RCC 7860 (cell line): ENCODE measurements at places on chromosomes 5 and 9.
A peak's percentile ranks its signal among the peaks of the same experiment; 100 is the strongest.

GRCh38 chr5:107796797-107797196, 126.1 kb upstream of the EFNA5 start:
- no peak for DNase-seq

GRCh38 chr5:113218906-113219517, 215.8 kb downstream of the TSSK1B start:
- DNase-seq = no peak

GRCh38 chr9:128882677-128883603, 1.0 kb downstream of the LRRC8A start:
- DNase-seq = no peak

GRCh38 chr9:5608298-5609225, 20.3 kb upstream of the RIC1 start:
- DNase-seq = peak; percentile 8

- DNase-seq = no peak
Observed at GRCh38 chr9:86903734-86904085, 43.6 kb downstream of the GAS1 start.

DNA sequence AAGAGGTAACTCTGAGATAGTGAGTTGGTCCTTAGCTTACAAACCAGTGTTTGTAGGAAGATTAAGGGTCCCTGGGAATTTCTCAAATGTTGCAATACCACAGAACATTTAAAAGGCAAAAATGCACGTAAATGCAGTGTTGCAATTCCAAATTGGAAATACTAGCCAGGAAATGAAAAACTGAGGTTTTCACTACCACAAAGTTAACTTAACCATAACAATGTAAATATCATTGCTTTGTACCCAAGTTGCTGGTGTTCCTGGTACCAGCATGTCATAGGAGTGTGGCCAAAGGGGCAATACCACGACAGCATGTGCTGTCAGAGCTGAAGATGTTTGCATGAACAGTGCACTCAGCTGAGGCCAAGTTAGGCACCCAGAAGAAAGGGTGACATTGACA, 382.9 kb downstream of the GLIS3 start:
- peak; percentile 60 for DNase-seq

DNA sequence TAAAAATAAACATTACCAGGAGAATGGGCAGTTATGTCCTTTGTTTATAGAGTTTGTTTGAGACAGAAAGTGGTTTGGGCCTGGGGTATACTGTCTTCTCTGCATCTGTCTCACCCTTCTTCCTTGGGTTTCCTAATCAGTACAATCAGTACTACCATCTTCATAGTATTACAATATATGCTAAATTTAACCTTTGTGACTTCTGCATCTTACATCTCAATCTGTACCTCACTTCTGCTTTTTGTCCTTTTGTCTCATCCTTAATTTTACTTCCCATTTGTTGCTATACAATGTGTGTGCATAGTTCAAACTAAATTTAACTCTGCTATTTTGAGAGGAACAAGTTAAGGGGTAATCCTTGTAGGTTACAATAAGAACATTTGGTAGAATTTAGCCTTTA, 19.6 kb downstream of the FBXO38 start:
- no peak for DNase-seq

DNA sequence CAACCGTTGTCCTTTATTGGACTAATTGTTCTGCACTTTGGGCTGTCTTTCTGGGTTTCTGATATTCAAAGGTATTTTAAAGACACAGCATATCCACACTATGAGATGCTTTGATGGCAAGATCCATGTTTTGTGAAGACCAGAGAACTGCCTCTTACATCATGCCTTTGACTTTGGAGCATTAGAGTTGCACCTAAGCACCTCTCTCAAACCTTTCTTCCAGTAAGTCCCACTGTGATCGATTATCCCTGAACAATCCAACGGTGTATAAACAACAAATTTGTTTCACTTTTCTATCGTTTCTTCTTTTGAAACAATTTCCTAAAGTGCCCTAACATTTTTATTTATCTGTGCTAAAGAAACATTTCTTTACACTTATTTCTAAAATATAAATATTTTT, 144.4 kb downstream of the KCTD16 start:
- DNase-seq = no peak

- DNase-seq = no peak
Observed at GRCh38 chr9:10173561-10173960, 439.2 kb downstream of the PTPRD start.

- no peak for DNase-seq
Observed at GRCh38 chr5:96016216-96016615, 54.6 kb upstream of the ELL2 start.

GRCh38 chr9:134213508-134213850, 49.1 kb upstream of the RNU6ATAC start:
- no peak for DNase-seq

DNA sequence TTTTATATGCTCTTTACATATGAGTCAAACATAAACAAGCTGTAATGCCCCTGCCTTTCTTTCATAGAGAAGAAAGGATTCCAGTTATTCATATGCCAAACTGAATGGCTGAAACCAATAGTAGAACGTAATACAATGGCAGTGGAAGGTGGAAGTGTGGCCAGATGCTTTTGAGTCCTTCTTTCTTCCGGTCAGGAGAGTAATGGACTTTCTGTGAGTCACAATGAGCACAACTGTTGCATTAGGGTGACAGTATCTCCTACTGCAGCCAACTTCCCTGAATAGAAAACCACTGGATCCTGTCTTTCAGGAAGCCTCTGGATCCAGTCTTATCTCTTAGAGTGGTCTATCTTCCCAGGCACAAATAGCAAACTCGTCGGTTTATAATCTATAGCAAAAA, 855.2 kb downstream of the MAT2B start:
- no peak for DNase-seq

DNA sequence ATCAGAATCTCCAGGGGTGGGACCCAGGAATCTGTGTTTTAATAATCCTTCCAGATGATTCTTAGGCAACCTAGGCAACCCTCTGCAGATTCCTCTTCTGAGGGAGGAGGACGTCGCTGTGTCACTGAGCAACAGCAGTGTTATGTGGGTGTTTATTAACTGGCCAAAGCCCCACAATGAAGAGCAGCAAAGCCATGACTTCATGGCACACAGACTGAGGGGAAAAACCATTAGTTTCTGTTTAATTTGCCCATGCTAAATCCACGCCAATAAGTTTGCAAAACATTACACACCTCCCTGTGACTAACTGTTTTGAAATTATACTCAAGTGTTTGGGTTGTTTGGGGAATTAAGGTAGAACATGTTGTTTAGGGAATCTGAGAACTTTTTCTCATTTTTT, 83.7 kb upstream of the TMED7 start:
- no peak for DNase-seq

DNA sequence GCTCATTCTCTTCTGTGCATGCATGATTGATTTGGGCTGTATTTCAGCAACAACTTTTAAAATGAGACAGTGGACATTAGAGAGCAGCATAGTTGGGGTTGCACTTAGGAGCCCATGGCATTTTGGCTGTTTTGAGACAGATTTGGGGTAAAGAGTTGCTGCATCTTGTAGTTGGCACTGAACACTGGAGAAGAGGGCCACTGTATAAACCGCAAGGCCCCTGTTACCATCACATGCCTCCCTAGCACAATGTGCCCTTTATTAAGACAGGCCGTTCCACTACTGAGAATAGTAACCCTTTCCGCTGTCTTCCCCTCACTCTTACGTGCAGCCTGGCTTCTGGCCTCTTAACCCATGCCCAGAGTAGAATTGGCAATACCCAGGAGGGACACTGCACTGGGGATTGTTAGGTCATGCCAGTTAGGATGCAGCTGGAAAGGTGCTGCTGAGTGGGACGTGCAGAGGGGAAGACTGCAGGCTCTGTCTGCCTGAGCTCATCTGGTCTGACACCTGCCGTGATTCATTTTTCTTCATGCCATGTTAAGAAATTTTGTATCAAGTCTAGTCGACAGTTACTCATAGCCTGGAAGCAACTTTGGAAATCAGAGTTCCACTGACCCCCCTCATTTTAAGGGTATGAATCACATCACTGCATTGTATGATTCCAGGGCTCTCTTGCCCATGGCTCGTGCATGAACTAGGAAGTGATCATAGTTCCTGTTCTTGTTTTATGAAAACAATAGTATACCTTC, 146.9 kb upstream of the DMRT1 start:
- DNase-seq = peak; percentile 88

- no peak for DNase-seq
Observed at GRCh38 chr5:6675784-6676491, 37.3 kb upstream of the TENT4A start.

DNA sequence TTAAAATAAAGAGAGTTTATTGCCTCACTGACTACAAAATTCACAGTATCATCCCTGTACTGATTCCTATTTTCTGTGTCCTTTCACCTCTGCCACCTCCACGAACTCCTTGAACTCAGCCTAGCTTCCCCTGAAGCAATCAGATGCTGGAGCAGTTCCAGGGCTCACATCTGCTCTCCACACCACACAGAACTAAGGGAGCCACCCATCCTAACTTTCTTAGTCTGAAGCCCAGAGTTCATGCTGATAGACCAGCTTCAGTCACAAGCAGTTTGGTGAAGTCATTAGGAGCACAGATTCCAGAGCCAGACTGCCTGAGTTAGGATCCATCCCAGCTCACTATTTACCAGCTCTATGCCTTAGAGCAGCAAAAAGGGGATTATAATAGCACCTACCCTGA, 15.6 kb upstream of the EPB41L4A start:
- DNase-seq = no peak

- no peak for DNase-seq
Observed at GRCh38 chr5:78482948-78483347, 122.5 kb downstream of the SCAMP1 start.

- peak; percentile 27 for DNase-seq
Observed at GRCh38 chr5:143533978-143534760, 130.7 kb upstream of the NR3C1 start.

- no peak for DNase-seq
Observed at GRCh38 chr9:37554318-37554717, 21.9 kb downstream of the FBXO10 start.

DNA sequence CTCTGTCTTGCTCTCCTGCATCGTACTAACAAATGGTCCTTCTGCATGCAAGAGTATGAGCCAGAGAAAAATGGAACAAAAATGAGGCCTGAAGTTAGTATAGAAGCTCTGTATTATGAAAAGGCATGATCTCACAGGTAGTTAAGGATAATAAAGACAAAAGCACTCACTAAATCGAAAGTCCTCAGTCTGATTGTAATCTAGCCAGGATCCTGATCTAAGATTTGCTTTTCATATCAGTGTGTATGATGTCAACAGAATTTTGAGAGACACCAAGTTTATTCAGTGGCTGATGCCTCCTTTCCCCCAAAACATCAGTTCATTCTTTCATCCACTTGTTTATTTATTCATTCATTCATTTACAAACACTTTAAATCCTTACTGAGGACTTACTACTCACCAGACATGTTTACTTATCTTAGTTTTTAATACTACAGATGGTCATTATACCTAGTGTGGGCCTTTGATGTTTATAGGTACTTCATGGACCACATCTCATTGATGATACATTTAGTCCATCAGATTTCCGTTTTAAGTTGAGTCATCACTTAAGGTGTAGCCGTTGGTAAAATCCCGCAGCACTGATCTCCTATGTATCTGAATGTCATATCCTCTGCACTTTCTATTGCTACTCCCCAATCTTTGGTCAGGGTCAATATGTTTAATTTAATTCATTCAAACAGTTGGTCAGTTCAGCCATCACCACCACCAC, 105.2 kb upstream of the DHFR start:
- no peak for DNase-seq

DNA sequence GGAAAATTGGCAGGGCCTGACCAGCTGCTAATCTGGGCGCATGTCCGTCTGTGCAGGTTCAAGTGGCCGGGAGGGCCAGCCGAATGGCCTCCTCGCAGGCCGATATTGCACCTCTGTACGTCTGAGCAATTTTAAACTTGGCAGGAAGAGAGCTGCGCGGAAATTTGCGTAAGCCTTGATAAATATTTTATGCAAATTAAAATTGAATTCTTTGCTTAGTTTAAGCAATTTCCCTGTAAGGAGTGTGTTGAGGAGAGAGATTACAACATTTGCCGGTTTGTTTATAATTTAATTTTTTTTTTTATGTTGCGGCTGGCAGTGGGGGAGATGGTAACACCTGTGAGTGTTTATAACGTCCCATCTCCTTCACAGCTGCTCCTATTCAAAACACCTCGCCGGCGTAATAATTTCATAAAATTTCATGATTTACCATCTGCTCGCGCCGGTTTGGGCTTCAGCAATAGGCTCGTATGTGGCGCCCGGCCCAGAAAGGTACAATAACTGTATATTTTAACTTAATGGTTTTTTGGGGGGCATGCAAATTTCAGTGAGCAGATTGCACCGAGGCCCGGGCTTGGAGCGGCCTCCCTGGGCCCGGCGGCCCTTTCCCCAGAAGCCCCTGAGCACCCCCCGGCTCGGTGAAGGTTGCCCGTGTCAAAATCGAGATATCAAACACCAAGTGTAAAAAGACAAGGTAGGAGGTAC, 269.4 kb upstream of the MVB12B start:
- DNase-seq = no peak

- no peak for DNase-seq
Observed at GRCh38 chr5:66498791-66499207, 97.4 kb upstream of the MAST4 start.

- peak; percentile 89 for DNase-seq
Observed at GRCh38 chr9:25678147-25678666, at the start of gene TUSC1. Gene TUSC1, minus strand, starts transcription at chr9:25678444. Its CDS starts 132 bp downstream, at chr9:25678312.

GRCh38 chr5:180668835-180669596, 19.6 kb upstream of the FLT4 start:
- DNase-seq = no peak

GRCh38 chr5:177198738-177199137, 65.2 kb downstream of the NSD1 start:
- no peak for DNase-seq

- no peak for DNase-seq
Observed at GRCh38 chr9:13143281-13143680, 136.2 kb downstream of the MPDZ start.

DNA sequence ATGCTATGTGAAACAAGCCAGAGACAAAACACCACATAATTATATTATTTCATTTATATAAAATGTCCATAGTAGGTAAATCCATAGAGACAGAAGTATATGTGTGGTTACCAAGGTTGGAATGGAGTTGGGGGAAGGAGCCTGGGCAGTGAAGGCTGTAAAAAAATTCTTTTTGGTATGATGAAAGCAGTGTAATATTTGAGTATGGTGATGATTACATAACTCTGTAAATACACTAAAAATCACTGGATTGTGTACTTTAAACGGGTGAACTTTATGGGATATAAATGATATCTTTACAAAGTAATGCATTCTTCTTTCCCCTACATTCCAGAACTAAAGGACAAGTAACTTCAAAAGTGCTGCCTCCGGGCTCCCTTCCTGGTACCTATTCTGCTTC, 155.8 kb downstream of the SH3GL2 start:
- DNase-seq = no peak

- no peak for DNase-seq
Observed at GRCh38 chr5:134227259-134227658, 1.4 kb upstream of the PPP2CA start.

DNA sequence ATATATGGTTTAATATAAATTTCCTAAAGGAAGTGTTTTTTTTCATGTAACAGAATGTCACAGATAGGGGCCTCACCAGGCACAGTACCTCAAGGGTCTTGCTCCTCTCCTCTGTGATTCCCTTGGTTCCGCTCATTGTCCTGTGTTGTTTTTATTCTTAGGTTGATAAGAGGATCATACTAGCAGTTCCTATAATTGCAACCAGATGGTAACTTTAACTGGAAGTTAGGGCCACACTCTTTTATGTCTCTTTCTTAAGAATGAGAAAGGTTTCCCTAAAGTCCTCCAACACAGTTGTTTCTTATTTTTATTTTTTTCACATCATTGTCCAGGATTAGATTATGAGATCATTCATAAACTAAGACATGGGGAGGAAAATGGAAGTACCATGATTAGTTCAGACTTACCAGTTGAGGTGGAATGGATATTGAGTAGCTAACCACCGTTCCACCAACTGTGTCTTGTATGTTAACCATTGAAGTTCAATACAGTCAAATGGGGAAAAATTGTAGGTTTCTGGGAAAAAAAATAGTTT, 41.1 kb downstream of the FAM174A start:
- DNase-seq = no peak
